T-helper 2 cell (primary cell): ENCODE measurements at places on chromosomes 11 and 22.

DNA sequence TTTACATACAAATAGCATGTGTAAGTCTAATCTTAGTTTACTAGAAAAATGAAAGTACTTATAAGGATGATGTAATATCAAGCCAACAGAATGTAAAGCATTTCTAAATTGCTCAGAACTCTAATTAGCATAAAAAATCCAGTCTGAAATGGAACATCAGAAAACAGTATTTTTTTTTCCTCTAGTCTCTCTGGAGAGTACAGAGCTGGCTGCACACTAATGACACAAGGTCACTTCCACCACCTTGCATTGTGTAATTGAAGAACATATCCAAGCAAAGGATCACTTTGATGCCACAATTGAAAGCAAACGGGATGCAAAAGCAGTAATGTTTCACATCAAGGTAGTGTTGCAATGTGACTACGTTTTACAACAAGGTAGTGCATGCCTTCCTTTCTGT lies 548.0 kb upstream of the LUZP2 start:
- DNase-seq: no peak

DNA sequence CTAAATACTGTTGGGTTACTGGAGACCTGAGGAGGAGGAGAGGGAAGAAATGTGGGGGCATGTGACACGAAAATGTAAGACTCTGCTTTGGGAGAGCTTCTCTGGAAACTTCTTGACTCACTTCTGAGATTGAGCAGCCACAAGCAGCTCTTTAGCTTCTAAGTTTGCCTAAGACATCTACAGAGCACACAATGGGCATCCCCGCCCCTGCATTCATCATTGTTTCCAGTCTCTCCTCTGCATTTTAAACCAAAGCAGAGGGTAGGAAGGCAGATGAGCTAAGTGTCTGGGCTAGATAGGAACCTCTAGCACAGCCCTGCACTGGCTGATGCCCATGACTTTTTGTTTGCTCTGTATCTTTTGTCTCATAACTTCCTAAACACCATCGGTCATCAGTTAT lies 2.1 kb upstream of the OR52D1 start:
- DNase-seq: no peak

- DNase-seq: no peak
Observed at GRCh38 chr11:36594316-36594989, at the start of gene IFTAP. TSS of gene IFTAP (plus strand) at chr11:36594502. CDS start at chr11:36610104, 15,602 bp downstream.

GRCh38 chr22:29477723-29478318 lies 2.2 kb upstream of the NEFH start:
- DNase-seq: no peak

GRCh38 chr11:134762248-134763029 lies 350.4 kb upstream of the B3GAT1 start:
- no peak for DNase-seq

- no peak for DNase-seq
Observed at GRCh38 chr22:27636716-27637508, 164.6 kb downstream of the MN1 start.

DNA sequence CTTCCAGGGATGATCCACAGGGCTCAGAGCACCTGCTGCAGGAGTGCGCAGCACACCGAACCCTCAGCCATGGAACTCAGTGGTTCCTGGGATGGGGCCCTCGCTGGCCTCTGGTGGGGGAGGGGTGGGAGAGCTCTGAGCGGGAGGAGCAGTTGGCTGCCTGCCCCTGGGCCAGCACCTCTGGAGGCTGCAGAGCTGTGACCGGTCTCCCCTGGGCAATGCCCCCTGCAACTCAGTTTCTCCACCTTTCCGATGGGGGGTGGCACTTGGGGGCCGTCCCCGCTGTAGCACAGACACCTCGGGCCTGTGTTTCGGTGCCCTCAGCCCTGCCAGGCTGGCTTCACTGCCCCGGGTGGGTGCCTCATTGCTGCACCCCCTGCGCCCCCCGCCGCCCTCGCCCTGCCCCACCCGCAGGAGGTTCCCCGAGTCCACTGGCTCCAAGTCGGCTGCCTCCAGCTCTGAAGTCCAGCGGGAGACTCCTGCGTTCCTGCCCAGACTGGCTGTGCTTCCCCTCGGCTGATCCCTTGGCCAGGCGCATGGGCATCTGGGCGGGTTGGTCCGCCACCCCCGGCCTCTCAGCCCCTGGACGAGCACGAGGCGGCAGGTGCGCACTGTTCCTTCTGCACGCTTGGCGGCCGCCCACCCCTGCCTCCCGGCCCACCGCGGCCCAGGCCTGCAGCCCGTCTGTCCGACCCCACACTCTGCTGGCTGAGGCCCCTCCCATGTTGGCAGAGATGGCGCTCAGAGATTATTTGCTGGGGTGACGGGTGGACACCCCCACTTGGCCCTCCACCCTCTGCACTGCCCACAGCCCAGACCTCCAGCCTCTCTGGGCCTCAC lies 1.8 kb downstream of the MUC6 start:
- DNase-seq: no peak
